ENCODE measurements at places on chromosomes 16 and 17. TPM values are rescaled to one million over a fixed set of nuclear protein-coding genes. Genes with fewer than 3 reads are reported as not detected.

GRCh38 chr16:19882186-19882585 is 2.5 kb downstream of the GPRC5B start:
- no peak for DNase-seq

DNA sequence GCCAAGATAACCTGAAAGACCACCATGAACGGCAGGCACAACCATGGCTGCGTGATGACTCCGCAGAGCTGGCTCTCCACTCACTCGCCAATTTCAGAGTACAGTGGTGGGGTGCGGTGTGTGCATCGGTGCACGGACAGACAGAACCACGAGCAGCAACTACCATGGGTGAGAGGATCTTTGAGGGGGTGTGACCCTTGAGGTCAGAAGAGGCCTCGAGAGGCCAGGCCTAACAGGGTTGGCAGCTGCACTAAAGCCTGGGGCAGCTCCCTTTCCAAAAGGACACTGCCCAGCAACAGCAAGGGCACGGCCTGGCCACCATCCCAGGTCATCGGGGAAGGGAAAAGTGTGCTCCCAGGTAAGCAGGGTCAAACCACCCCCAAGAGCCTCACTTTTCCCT is 1.9 kb upstream of the ECI1 start:
- DNase-seq: no peak

Gene KRTAP9-2
- total RNA-seq: not detected

Gene CDT1
- total RNA-seq: 10.8 TPM

Gene LDHD
- total RNA-seq: 10.1 TPM

- no peak for DNase-seq
Observed at GRCh38 chr16:77328274-77328673, 106.6 kb downstream of the ADAMTS18 start.

DNA sequence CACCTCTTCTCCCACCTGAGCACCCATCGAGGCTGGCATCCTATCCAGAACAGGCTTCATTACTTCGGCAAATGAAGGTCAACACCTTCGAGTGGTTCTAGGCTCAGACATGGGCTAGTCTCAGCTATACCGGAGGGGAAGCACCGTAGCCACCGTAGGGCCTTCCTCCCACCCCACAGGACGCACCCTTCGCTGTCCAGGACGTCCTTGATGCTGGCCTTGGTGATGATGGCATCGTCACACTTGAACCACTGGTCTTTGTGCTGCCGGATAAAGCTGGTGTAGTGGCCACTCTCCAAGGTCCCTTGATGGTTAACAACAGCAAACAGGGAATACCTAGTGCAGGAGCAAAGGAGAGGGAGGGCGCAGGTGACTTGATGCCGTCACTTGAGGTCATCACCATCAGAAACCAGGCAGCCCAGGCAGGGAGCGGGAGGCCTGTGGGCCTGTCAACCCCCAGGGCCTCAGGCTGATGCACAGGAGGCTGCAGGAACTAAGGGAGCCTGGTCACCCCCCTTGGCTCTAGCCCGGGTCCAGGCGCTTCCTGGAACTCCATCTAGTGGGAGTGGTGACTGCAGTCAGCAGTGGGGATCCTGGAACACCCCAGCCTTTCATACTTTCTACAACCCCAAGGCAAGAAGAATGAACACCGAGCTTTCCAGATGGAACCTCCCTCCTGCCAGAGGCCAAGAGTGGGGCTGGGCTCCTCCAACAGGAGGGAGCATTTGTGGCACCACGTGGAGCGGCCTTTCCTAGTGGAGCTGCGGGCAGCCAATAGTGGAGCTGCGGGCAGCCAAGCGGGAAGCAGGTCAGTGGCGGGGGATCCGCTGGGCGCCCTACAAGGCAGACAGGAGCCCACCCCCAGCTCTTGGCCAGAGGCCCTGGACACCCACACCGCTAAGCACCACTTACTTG is 38.5 kb downstream of the USP22 start:
- DNase-seq: no peak

Gene EVI2B
- 11.0 TPM for total RNA-seq

DNA sequence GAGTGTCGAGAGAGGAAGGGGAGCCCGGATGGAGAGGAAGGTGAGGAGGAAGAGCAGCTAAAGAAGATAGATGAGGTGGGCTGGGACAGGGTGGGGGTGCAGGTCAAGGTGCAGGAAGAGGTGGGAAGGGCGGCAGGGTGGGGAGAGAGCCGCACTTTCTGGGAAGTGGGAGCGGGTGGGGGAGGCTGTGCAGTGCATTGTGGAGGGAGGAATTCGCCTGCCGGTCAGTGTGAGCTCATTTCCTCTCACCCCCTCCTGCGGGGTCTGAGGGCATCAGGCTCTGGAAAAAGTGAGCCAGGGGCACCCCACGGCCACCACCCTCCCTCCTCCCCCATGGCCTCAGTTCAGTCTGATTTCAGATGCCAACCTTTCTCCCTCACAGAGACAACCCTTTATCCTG is 2.5 kb upstream of the ARHGAP23 start:
- DNase-seq: no peak

All from vagina (tissue), 2 donors.